ENCODE measurements at places on chromosomes 4 and X.

GRCh38 chr4:174522183-174523024 is at the start of gene HPGD:
HPGD (minus strand) TSS chr4:174522488; CDS start chr4:174522451, 37 bp downstream.
- peak; percentile 45 for DNase-seq

GRCh38 chr4:62302710-62303109 is 1102.6 kb downstream of the ADGRL3 start:
- DNase-seq: no peak

GRCh38 chr4:4753643-4754042 is 105.8 kb upstream of the MSX1 start:
- DNase-seq: no peak

GRCh38 chr4:67604749-67605148 is 46.2 kb downstream of the STAP1 start:
- DNase-seq: no peak

- no peak for DNase-seq
Measured at GRCh38 chr4:182318256-182318655, 75.1 kb downstream of the TENM3 start.

DNA sequence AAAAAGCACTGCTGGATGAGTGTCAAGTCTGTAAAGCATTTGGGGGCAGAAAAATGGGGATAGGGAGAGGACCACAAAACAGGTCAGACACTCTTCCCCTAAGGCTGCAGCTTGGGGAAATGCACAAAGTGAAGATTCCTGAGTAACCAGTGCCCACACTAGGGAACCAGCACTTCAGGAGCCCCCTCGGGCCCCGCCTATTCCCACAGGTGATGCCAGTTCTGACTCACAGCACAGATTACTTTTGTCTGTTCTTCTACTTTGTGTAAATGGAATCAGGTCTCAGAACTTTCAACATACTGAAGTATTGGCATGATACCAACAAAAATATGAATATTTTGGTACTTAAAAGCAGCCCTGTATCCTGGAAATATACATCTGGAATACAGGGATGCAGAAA is 112.5 kb downstream of the ADRA2C start:
- no peak for DNase-seq

DNA sequence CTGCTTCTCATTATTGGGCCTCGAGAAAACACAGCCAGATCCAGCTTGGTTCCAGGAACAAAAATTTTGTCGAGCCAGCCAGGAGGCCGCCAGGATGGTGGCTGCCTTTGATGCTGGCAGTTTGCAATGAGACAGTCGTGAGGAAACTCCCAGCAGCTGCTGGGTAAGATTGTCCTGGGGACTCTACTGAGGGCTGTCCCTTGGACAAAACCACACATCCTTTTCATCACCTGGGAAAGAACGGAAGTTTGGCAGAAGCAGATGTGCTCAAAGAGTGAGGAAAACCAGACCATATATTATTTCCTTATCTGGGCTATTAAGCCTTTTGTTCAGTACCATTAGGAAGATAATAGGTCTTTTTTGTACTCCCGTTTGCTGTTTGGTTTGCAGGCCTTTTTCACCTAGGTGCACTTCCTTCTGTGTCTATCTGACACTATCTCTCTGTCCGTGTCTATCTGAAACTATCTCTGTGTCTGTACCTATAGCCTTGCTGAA is 13.4 kb upstream of the PAPSS1 start:
- no peak for DNase-seq

DNA sequence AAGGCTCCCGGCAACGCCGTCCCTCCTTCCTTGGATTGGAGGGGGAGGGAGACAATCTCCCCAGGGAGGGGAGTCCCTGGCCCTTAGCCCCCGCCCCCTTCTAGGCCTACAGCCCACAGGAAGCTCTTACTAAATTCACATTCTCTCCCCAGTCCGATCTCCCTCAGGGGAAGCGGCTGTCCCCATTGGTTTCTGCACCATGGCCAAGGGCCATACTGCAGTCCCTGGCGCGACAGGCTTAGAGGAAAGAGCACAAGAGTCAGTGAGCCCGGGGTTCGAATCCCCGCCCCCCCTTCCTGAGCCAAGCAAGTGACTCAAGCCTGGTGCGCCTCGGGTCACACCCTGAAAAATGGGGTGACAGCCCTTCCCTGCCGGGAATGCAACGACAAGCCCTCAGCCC is 1.1 kb downstream of the ABLIM2 start:
- DNase-seq: no peak

GRCh38 chr4:85744950-85745349 is 270.0 kb downstream of the ARHGAP24 start:
- no peak for DNase-seq

Data from NCI-H526 treated with DMSO at 0.1 percent for 48 hours (cell line).